Activated CD4-positive, alpha-beta memory T cell treated with anti-CD3 and anti-CD28 coated beads, Interleukin-2, amount 10 ng/mL, durations not matched to agents 7 days and 5 days (primary cell): ENCODE measurements at places on chromosomes 1 and 21. TPM values are rescaled to one million over a fixed set of nuclear protein-coding genes. Genes with fewer than 3 reads are reported as not detected.

LIN28A gene
- not detected for total RNA-seq

GRCh38 chr1:169869426-169869825, 24.3 kb downstream of the SCYL3 start:
- DNase-seq: no peak

WNT3A gene
- not detected for total RNA-seq

DNA sequence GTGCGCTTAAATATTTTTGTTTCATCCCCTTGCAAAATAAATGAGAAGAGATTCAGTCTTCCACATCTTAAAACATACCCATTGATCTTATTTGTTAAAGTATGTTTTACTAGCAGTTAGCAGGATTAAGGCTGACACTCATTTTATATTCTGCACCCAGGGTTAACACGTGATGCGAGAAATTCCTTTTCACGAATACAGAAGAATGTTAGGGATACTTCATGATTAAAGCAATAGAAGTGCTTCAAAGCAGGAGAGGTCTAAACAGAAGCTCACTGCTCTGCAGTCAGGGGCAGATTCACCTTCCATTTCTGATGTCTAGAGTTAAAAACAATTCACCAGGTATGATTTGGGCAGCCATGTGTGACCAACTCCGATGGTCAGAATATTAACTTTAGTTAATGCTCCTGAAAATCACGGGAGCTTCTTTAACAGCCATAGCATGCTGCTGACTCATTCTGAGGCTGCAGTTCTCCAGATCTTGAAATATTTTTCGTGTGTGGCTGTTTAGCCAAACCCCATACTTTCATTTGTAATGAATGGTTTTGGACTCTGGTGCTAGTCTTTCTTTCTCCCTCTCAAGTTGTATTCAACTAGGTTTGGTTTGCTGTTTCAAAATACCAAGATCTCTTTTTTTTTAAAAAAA, 19.7 kb downstream of the BCAR3 start:
- DNase-seq: no peak

- no peak for DNase-seq
These were observed 5.3 kb upstream of the KRTAP10-4 start for GRCh38 chr21:44568261-44568660.

- DNase-seq: no peak
These were observed 55.6 kb upstream of the PPP2R5A start for GRCh38 chr1:212229654-212230053.

DNA sequence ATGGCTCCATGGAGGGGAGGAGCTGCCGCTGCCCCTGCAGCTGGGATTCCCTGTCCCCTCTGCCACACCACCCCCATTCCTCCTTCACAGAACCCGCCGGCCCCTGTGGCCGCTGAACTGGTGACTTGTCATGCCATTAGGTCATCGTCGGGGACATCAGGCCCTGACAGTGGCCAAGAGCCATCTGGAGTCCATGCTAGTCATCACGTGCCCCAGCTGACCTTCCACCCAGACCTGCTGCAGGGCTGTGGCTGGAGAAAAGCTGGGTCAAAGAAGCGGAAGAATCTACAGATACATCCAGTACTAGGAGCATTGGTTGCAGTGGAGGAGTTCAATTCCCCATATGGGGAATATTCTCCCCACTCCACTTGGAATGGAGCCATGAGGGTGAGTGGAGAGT, 78.1 kb downstream of the KCNJ15 start:
- no peak for DNase-seq

CD1B gene
- not detected for total RNA-seq

PM20D1 gene
- total RNA-seq: 0.43 TPM

- DNase-seq: no peak
These were observed 64.9 kb downstream of the TNR start for GRCh38 chr1:175678471-175678870.

DNA sequence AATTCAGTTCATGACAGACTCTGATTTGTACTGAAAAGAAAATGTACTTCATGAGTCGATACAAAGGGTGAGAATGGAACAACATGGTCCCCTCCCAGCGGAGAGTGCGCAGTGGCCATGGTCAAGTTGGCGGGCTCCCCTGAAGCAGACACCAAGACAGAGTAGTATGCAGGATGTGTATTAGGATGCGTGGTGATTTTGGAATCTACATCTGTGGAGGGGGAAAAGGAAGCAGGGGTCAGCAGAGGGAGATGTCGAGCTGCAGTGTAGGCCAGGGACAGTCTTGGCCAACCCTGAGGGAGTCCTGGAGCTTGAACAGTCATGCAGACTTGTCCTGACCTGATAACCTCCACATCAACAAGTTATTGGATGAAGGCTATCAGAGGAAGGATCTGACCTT, 481.0 kb downstream of the OMA1 start:
- no peak for DNase-seq

DNA sequence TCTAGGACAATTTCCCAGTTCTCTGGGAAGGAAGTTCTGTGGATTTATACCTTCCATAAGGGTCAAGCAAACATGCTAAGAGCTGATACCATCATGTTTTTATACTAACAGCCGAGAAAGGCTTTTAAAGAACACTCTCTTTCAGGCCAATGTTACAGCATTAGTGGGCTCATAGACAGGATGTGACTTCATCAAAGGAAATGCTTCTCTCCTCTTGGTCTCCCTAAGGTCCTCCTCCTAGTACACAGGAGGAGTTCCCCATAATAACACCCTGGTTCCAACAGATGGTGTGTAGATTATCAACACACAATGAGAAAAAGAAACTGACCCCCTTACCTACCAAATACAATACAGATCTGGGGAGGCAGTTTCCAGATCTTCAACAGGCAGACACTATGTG, 26.7 kb upstream of the GLIS1 start:
- no peak for DNase-seq

DNA sequence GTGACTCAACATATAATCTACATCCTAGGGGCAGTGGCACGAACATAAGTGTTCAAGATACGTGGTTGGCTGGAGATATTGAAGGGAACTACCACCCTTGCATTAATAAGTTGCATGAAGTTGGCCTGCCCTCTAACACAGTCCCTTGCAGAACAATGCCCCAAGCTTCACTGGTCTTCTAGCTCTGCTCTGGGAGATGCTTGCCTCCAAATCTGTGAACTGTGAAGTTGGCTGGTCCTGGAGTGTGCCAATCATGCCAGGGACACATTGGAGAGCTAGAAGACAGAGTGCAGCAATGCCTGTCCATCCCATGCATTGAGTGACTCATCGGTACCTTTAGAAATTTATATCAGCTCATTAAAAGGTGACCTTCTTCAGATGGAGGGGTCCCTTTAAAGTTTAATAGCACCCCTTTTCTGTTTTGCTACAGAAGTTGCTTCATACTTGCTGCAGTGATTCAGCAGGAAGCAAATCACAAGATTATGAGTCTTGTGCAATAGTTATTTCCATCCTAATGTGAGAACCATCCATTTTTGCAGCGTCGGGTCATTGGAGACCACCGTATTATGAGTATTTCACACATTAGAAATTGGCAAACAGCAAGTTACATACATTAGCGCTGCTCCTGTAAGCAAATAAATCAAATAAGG, 55.2 kb upstream of the KAZN start:
- DNase-seq: no peak

DNA sequence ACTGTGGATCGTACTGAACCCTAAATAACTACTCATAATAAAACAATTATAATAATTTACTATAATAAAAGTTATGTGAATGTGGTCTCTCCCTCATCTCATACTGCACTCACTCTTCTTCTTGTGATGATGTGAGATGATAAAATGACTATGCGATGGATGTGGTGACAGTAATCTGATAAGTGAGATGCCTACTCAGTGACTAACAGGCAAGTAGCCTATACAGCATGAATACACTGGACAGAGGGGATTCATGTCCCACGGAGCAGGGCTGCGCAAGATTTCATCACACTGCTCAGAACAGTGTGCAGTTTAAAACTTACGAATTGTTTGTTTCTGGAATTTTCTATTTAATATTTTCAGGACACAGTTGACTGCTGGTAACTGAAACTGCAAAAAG, 304.0 kb downstream of the DUSP10 start:
- no peak for DNase-seq

ERG gene
- total RNA-seq: not detected

DNA sequence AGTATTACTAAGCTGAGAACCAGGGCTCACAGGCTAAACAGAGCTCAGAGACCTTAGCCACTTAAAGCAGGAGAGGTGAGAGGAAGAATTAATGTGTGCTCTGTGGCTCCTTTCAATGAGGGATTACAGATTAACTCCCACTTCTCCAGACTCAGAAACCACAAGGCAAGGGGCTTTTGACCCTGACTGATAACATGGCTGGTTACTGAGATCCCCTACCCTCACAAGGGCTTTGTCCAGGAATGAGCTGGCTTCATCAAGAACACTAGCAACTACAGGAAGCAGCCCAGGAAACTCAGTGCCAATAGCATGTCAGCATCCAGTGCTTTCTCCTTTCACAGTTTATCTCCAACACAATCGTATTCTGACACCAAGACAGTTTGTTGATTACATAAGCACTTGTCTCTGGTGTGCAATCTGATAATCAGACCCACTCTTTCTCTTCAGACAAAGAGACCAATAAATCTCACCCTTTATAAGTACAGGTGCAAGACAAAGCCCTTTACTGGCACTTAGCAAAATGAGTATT, 38.8 kb downstream of the ERI3 start:
- DNase-seq: no peak

DNA sequence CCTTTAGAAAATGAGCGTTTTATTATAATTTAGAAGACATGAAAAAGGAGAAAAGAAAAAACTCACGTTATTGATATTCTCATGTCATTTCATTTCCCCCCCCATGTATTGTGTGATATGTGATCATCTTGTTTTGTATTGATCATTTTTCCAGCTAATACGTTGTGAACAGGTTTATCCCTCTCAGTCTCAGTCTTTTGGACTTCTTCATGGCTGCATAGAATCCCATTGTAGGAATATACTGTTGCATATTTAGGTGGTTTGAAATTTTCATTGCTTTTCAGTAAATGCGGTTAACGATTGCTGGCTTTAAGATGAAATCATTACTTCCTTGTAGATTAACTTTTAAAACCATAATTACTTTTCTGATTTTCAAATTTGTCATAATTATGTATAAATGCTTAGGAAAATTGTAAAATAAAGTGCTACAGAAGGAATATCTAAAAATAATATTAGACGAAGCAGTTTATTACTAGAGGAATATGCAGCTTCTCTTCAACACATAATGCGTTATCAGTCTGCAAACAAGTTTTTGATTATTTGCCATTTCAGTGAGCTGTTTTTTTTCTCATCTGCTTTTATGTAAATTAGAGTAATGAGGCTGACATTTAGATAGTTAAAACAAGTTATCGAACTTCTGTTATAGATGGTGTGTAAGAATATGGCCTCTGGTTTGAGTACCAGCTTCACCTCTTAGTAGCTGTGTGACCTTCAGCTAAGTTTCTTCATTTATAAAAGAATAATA, 1.8 kb downstream of the SON start:
- no peak for DNase-seq

- no peak for DNase-seq
These were observed 29.1 kb upstream of the LRRC8C start for GRCh38 chr1:89603651-89604413.

GRCh38 chr21:42539931-42540343, 26.3 kb downstream of the SLC37A1 start:
- DNase-seq: no peak

GRCh38 chr1:207883660-207884250, 27.2 kb downstream of the CD34 start:
- peak; percentile 39 for DNase-seq

RSPO1 gene
- total RNA-seq: not detected

GRCh38 chr1:18109058-18109755, 1.6 kb downstream of the IGSF21 start:
- DNase-seq: no peak

AADACL3 gene
- total RNA-seq: not detected

- DNase-seq: no peak
These were observed 100.7 kb downstream of the FAM78B start for GRCh38 chr1:166066107-166066506.

FCRL4 gene
- not detected for total RNA-seq

VSIG8 gene
- total RNA-seq: not detected

- peak; percentile 78 for DNase-seq
These were observed 296 bp upstream of the RNPEP start for GRCh38 chr1:201982082-201982622.

- no peak for DNase-seq
These were observed 22.1 kb downstream of the BATF3 start for GRCh38 chr1:212677573-212677972.

GRCh38 chr1:56824938-56825337, 5.7 kb upstream of the FYB2 start:
- DNase-seq: no peak

- DNase-seq: no peak
These were observed 393.0 kb upstream of the PLXNA2 start for GRCh38 chr1:208637181-208637580.

- no peak for DNase-seq
These were observed 32.3 kb downstream of the DNASE2B start for GRCh38 chr1:84430546-84430945.

DNA sequence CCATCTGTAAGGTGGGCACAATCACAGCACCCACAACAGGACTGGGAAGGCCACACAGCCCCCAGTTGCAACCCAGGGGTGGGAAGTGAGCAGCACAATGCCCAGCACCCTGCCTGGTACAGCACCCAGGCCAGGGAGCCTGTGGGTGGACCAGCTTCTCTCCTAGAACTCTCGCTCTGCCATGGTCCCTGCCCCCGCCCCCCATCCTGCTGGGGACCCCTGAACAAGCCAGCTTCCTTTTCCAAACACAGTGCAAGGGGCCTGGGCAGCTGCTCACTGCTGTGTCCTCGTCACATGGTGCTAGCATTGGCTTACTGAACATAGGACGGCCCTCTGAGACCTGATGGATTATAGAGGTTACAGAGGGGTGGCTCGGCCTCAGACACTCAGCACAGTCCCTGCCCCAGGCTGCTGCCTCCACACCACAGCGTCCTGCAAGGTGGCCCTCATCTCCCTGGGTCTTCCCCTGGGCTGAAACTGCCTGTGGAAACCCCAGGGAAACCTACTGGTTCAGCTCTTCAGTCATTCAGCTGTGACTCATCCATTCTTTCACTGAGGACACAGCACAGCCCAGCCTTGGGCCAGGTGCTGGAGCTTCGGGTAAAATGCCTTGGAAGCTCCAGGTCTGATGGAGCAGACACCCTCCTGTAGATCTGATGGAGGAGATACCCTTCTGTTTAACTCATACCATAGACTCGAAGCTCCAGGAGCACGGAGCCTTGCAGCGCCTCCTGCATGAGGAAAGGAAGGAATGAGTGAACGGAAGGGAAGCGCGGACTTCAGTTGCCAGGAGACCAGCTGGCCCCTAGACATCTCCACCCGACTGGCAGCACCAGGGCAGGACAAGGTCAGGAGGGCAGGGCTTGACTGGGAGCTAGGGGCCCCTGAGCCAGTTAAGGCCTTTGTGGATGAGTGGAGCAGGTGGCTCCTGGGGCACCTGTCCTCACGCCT, 8.1 kb upstream of the PRDM16 start:
- no peak for DNase-seq

DNA sequence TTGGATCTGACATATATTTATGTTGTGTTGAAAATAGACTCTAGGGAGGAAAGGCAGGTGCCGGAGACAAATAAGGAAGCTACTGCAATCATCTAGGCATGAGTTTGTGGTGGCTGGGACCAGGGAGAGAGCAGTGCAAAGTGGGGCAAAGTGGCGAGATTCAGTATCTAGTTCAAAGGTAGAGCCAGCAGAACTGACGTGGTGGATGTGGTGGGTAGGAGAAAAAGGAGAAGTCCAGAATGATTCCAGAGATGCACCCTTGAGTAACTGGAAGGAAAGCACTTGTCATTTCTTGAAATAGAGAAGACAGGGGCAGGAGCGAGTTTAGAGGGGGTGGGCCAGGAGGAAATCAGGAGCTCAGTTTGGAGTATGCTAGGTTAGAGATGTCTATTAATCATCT, 275.2 kb downstream of the KAZN start:
- no peak for DNase-seq

GGPS1 gene
- total RNA-seq: 34.3 TPM
